ENCODE measurements at places on chromosomes 7 and 10. TPM values are rescaled to one million over a fixed set of nuclear protein-coding genes. Genes with fewer than 3 reads are reported as not detected.

Gene ZNF438
- total RNA-seq: 3.1 TPM

Gene GIMAP6
- 248 TPM for total RNA-seq

Gene OR13A1
- not detected for total RNA-seq

Gene RPEL1
- 0.09 TPM for total RNA-seq

Gene A1CF
- not detected for total RNA-seq

Gene ZC3HAV1
- total RNA-seq: 39.3 TPM

Gene GALNT17
- total RNA-seq: not detected

Gene GNGT1
- total RNA-seq: not detected

Gene GNG11
- 576 TPM for total RNA-seq

Gene ZNF365
- total RNA-seq: under 0.01 TPM

Gene GPC2
- 3.5 TPM for total RNA-seq

Gene UPK3B
- total RNA-seq: 0.11 TPM

Gene LMTK2
- total RNA-seq: 7.6 TPM

Gene CYP26C1
- 1.4 TPM for total RNA-seq

Gene WASL
- 16.4 TPM for total RNA-seq

Gene EN2
- total RNA-seq: under 0.01 TPM

Gene CHST3
- total RNA-seq: 8.0 TPM

Gene TUBB8
- 0.11 TPM for total RNA-seq

Gene ADAMTS14
- 0.11 TPM for total RNA-seq

Gene MRLN
- not detected for total RNA-seq

Gene PRF1
- not detected for total RNA-seq

Gene ACHE
- total RNA-seq: 5.1 TPM

Gene ABCF2
- 32.6 TPM for total RNA-seq

Gene KLF14
- total RNA-seq: not detected

Gene METTL27
- total RNA-seq: 4.4 TPM

Gene IFIT2
- total RNA-seq: 8.9 TPM

Gene LEP
- not detected for total RNA-seq

Gene CHRM2
- total RNA-seq: not detected

Gene PDK4
- 142 TPM for total RNA-seq

Gene AGAP6
- 2.1 TPM for total RNA-seq

Gene LAMB1
- 445 TPM for total RNA-seq

Gene PAX2
- total RNA-seq: not detected

Gene FOXP2
- total RNA-seq: 4.0 TPM

Gene PLXNA4
- 30.2 TPM for total RNA-seq

Gene ANXA8L1
- total RNA-seq: not detected

Measured in dermis lymphatic vessel endothelial cell (primary cell).